Inflammatory macrophage treated with lipopolysaccharide for 4 hours (primary cell): ENCODE measurements at places on chromosomes 5 and 9.

DNA sequence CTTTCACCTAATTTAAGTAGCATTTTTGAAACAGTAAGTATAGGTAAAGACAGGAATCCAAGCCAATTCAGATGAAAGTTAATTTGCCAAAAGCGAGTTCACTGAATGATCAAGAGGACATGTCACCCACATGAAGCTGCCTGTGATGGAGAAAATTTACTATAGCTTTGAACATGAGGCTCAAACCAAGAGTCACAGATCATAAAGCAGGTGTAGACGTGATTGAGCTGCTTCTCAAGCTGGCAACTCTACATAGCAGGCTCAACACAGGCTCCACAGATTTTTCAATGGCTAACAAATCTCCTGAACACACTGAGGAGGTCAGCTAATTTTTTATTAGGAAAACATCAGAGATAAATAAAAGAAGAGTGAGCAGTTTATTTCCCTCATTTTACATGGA, 173.7 kb downstream of the FAM114A2 start:
- no peak for DNase-seq

GRCh38 chr9:36207546-36208012, 16.9 kb downstream of the CLTA start:
- DNase-seq = no peak

DNA sequence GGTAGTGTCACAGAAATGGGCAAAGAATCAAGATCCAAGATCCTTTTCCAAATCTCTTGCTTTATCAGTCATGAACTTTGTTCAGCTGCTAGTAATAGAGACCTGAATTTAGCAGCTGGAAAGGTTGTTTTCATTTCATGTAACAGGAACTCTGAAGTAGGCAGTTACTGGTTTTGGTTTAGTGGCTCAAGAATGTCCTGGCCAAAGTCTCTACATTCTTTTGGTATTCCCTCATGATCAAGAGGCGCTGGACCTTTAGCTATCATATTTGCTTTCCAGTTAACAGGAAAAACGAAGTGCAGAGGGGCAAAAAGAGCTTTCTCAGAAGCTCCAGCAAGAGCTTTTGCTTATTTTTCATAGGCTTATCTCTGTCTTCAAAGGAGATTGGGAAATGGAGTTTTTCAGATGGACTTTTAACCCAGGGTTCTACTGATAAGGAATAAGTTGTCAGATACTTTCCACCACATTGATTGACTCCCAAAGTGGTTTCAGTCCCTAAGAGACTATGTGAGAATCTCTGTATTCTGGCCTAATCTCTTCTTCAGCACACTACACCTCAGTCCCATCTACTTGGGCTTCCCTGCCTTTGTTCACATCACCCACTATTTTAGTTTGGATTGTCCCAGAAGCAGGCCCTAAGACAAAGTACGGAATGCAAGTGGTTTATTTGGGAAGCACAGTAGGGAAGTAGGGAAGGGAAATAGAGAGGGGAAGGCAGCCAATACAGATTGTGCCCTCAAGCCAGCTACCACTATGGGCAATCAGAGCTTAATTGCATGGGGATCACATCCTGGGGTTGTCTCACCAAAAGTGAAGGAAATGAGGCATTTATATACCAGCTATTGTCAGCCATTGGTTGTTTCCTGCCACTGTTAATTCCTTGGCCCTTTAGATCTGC, 359.3 kb downstream of the LRRC70 start:
- no peak for DNase-seq

DNA sequence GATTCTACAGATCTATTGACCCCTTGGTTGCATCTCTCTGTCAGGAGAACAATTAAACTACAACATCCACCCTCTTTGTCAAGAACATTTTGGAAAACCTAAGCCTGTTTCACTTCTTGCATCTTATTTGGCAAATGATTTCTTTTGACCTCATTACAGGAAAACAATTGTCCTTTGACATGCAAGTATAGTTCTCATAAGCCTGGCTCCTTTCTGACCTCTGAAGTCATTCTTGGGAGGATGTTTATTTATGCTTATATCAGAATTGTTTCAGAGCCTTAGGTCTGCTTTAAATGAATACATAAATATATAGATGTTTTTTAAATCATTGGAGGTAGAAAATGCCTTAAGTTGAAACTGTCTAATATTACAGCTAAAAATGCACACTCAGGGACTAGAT, 361.3 kb upstream of the PTGER4 start:
- no peak for DNase-seq

- DNase-seq = no peak
Measured at GRCh38 chr5:36172599-36172998, 20.7 kb downstream of the SKP2 start.

- DNase-seq = peak; percentile 27
Measured at GRCh38 chr5:102818934-102819333, 63.8 kb downstream of the PAM start.

- no peak for DNase-seq
Measured at GRCh38 chr5:135966165-135966564, 11.4 kb upstream of the LECT2 start.

DNA sequence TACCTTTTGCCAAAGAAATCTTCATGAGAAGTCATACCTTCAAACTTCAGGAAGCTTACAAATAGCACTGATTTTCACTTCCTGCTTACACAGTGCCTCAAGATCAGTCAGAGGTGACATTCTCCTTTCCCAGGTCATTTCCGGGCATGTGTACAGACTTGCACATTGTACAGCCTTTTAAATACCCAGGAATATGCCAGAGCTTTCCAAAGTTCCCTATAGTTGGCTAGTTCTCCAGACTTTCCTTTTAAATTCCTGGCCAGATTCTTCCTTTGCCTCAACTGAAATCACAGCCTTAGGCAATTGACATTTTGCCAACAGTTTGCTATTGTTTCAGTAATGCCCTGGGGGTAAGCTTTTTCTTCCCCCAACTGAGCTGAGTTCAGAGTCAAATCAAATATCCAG, 47.2 kb downstream of the RFX3 start:
- no peak for DNase-seq

DNA sequence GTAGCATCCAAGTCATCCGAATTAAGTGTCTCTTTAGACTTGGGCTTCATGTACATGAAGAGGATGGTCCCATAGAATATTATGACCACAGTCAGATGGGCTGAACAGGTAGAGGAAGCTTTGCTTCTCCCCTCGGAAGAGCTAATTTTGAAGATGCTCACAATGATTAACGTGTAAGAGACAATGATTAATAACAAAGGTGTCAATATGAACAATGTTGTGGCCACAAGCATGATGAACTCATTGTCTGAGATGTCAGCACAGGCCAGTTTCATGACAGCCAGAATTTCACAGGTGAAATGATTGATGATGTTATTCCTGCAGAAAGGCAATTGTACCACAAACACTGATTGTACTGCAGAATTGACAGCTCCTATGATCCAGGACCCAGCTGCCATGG, 626 bp downstream of the OR13C2 start:
- no peak for DNase-seq
